ENCODE measurements at places on chromosomes 5 and 9.

GRCh38 chr5:17234374-17234773, 16.9 kb downstream of the BASP1 start:
- no peak for DNase-seq

DNA sequence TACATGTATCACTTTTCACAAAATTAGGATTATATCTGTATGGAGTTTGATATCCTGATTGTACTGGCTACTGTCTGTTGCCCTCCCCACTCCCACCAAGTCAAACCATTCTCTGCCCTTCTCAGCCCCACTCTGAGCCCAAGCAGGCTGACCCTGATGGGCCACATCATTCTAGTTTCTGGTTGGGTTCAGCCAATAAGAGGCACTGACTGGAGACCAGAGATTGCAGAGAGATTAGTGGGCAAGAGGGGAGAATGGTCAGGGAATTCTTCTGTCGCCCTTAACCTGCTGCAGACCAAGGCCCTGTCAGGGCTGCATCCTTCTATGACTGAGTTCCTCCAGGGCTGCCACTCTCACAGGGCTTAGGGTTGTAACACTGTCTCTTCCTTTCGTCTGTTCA, 2.7 kb downstream of the HSPB3 start:
- DNase-seq = no peak

DNA sequence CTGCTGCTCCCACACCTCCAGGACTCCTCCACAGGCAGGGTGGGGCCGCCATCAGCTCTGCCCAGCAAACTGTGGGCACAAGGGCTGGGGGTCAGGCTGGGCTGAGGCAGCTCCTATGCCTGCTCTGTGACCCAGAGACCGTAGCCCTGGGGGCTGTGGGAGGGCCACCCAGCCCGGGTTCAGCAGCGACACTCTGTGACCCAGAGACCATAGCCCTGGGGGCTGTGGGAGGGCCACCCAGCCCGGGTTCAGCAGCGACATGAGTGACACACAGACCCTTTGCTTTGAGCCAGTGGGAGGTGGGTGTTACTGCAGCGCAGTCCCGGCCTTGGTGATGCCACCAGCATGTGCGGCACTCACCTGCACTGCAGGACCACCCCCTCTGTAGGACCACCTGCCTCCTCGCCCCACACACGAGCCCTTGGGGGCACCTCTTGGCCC, 118.9 kb upstream of the LPCAT1 start:
- DNase-seq = no peak

DNA sequence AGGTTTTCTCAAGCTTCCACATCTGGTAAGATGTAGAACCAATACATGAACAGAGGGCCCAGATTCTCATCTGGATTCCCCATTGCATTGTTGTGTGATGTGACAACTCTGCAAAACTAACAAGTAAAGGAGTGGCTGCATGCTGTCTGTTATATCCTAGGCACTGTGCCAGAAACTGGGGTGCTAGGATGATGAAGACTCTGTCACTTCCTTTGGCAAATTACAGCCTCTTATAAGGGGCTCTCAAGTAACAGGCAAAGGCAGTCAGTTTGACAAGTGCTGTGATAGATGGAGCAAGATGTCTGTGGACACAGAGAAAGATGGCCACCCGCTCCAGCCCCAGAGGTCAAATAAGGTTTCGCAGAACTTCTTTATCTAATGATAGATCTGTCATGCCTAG, 115.7 kb downstream of the PAPPA start:
- DNase-seq = peak; percentile 36

- no peak for DNase-seq
Measured at GRCh38 chr5:21826884-21827283, 1026.3 kb downstream of the CDH12 start.

DNA sequence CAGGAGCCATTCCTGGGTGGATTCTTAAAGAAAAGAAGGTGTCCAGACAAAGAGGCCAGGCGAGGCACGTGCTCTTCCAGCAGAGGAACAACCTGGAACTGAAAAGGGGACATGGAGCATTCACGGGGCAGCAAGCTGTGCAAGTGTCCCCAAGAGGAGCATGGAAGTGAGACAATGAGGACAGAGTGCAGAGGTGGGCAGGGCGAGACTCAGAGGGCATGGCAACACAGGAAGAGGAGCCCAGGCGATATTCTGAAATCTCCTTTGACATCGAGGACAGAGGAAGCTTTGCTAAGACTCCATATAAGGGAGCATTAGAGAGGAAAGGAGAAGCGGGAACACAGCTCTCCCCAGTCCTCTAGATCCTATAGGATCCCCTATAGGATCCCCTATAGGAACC, 29.4 kb upstream of the SPATA31E1 start:
- DNase-seq = no peak

DNA sequence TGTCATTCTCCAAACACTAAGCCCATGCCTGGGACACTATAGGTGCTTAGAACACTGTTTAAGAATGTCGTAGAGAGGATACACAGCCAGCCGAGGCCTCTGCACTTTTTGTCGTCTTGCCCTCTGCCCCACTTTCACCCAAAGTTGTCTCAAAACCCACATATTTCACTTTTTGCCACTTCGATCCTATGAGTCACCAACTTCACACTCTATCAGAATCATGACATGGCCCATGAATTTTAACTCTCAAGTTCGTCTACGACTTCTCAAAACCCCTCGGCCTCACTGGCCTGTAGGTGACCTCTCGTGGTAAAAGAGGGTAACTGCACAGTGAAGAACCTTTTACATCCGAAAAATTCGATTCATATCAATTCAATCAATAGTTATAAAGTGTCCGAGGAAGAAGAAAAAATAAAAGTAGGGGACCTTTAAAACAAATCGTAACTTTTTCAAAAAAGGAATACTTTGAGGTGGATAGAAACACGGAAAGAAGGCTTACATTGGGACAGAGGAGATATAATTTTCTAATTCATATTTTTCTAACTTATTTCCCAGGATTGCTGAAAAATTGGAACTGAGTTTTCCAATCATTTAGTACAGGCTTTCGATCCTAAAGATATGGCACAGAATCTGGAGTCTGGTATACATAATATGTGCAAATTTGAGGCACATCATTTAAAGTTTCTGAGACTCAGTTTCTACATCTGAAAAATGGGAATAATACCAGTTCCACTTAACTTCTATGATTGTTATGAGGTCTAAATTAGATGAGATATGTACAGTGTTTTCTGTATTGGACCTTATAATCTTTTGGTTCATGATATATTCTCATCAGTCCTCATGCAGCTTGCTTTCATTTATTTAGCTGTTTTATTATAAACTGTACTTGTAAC, 122.6 kb downstream of the APBA1 start:
- peak; percentile 38 for DNase-seq

GRCh38 chr5:66796305-66797292, 200.4 kb downstream of the MAST4 start:
- DNase-seq = no peak

- no peak for DNase-seq
Measured at GRCh38 chr9:116423149-116423548, 264.0 kb upstream of the TRIM32 start.

DNA sequence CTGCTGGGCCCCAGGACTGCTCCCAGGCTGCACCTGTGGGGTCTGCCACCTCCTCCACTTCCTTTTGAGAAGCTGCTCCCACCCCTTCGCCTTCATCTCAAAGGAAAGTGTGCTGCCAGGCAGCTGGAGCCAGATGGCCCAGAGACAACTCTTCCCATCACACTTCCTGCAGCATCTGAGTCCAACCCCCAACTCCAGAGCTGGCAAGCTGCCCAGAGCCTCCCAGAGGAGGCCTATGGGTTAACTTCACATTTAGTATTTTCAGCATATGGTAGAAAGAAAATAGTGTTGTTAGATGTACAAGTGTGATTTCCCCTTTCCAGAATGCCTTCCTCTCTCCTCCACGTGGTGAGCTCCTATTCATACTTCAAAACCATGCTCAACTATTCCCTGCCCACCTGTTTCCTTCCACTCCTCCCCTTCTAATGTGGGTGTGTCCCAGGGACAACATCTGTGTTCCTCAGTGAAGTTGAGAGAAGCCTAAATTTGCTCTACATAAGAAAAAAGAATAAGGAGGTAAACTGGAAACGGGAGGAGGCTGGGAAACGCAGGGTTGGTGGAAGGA, 38.6 kb upstream of the KCNMB1 start:
- DNase-seq = peak; percentile 89

GRCh38 chr9:78026947-78027346, 4.7 kb downstream of the GNAQ start:
- no peak for DNase-seq

- DNase-seq = no peak
Measured at GRCh38 chr5:149152317-149152746, 11.0 kb downstream of the ABLIM3 start.

DNA sequence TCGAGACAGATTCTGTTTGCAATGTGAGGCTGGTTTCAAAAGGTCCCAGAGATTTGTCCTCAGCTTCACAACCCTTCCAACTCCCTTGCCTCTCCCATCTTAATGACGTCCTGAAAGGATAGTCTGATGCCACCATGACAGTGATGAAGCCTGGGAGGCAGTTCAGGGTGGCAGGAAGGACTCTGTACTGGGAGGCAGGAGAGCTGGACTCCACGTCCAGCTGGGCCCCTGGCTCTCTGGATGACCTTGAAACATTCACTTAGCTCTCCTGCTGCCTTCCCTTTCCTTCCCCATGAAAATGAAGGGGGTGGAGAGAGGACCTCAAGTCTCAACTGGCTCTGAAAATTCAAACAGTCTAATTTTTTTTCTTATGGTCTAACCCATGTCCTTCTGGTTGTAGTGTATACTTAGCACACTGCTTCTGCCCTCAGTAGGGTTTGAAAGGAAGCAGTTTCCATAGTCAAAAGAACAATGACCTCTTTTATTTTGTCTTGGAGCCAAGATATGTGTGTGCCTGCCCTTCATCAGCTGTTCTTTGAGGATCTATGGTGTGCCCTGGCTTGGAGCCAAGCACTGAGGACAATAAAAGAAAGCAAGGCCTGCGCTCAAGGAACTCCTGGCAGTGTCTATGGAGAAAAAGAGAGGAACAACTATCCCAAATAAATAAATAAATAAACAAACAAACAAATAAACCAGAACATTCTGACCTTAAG, 188.3 kb downstream of the GRIA1 start:
- peak; percentile 5 for DNase-seq

DNA sequence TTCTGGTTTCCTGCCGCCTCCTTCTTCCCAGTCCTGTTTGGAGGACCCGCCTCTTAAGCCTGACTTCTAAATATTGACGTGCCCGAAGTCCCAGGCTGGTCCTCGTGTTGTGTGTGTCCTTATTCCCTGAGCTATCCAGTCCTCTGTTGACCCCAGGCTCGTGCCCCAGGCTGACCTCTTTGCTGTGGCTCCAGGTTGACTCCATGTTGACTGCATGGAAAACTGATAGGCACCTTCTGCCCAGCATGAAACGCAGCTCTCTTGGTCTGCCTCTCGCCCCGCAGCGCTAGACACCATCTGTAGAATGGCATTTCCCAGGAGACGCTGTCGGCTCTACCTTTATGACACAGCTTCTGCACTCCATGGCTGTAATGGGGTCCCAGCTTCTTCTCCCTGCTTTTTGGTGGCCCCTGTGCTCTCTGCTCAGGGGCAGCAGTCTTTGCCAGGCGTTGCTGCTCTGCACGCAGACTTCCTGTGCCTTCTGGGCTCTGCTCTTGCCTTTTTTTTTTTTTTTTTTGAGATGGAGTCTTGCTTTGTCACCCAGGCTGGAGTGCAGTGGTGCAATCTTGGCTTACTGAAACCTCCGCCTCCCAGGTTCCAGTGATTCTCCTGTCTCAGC, 28.4 kb downstream of the EHMT1 start:
- DNase-seq = peak; percentile 84

GRCh38 chr5:71569748-71570509, 17.2 kb upstream of the MCCC2 start:
- DNase-seq = no peak

GRCh38 chr9:104417296-104417695, 86.8 kb upstream of the OR13F1 start:
- DNase-seq = no peak

DNA sequence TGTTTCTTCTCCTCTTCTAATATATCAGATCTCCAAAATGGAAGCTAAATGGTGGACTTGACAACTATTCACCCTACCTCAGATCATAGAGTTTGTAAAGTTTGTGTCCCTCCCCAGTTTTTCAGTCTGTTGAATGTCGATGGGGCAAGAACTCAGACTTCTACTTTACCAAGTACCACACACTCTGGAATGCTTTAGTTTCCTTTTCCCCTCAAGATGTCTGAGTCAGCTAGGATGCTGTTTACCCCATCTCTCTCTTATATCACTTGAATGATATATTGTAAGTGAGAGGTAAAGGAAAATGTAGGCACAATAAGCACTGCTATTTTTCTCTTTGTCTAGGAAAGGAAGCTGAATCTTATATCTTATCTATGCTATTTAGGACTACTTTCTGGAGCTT, 25.9 kb upstream of the TAL2 start:
- no peak for DNase-seq

- peak; percentile 44 for DNase-seq
Measured at GRCh38 chr9:39108145-39108544, 179.8 kb downstream of the CNTNAP3 start.

DNA sequence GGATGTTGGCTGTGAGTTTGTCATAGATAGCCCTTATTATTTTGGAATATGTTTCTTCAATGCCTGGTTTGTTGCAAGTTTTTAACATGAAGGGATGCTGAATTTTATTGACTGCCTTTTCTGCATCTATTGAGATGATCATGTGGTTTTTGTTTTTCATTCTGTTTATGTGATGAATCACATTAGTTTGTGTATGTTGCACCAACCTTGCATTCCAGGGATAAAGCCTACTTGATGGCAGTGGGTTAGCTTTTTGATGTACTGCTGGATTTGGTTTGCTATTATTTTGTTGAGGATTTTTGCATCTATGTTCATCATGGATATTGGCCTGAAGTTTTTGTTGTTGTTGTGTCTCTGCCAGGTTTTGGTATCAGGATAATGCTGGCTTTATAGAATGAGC, 225.6 kb downstream of the PCSK1 start:
- DNase-seq = no peak

- DNase-seq = no peak
Measured at GRCh38 chr9:131398204-131398603, 4.3 kb downstream of the PRRC2B start.

GRCh38 chr5:10505517-10506095, 58.3 kb upstream of the ANKRD33B start:
- no peak for DNase-seq

GRCh38 chr5:172868924-172869591, 35.0 kb downstream of the ERGIC1 start:
- no peak for DNase-seq

DNA sequence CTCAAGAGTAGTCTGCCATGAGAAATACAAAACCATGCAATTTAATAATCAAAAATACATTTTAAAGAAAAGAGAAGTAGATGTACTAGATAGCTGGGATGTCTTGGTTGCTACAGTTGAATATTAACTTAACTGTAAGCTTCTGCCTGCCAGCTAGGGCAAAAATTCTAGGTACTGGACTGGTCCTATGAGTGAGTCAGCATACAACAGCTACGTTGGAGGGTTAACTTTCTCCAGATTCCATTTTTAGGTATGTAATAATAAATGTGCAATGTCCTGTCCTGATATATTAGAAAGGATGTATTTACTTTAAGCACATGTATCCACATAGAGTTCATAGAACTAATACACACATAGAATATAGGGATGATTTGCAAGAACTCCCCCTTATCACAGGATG, 230.1 kb downstream of the CAAP1 start:
- DNase-seq = no peak

- DNase-seq = no peak
Measured at GRCh38 chr5:112931473-112931872, 9.4 kb upstream of the REEP5 start.

- peak; percentile 15 for DNase-seq
Measured at GRCh38 chr5:96997265-96997859, 61.5 kb downstream of the LNPEP start.

GRCh38 chr5:103041071-103041676, 78.8 kb downstream of the GIN1 start:
- peak; percentile 46 for DNase-seq

- no peak for DNase-seq
Measured at GRCh38 chr5:76290321-76290757, 112.7 kb upstream of the IQGAP2 start.

Data from NCI-H2171 treated with DMSO at 0.1 percent for 48 hours (cell line).